Stimulated activated CD8-positive, alpha-beta memory T cell treated with anti-CD3 and anti-CD28 coated beads, Interleukin-7, amount 100 ng/mL, for 1 hour (primary cell): ENCODE measurements at places on chromosomes 2 and 18.

- DNase-seq: no peak
Observed at GRCh38 chr2:233061591-233062450, 1.7 kb downstream of the INPP5D start.

DNA sequence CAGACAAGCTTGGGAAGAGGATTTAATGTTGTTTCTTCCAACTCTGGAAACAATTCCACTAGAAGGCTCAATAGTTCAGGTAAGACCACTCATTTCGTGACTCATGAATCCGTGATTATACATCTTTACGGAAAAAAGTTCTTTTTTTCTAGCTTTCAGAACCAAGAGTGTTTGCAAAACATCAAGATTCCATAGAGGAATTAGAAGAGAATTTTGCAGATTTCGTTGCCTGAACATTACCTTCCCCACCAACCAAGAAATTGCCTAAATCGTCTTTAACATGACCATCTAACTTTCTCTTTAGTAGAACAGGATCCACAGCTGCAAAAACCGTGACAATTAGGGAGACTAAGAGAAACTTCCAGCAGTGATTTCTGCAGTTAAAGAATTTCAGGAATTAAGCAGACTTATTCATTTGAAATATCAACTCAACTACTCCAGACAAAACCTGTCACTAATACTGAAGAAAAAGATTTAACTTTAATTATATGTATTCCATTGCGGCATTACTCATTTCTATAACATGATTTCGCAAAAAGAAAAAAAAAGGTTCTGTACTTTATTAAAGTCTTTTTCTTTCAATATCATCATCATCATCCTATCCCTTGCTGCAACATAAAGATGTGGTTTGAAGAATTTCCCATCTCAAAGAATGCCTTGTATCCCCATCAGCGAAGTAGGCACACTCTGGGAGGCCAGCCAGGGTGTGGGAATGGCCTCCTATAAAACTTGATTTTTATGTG, 1.9 kb upstream of the NAB1 start:
- DNase-seq: no peak

- no peak for DNase-seq
Observed at GRCh38 chr18:55699233-55699765, 111.3 kb upstream of the TCF4 start.

DNA sequence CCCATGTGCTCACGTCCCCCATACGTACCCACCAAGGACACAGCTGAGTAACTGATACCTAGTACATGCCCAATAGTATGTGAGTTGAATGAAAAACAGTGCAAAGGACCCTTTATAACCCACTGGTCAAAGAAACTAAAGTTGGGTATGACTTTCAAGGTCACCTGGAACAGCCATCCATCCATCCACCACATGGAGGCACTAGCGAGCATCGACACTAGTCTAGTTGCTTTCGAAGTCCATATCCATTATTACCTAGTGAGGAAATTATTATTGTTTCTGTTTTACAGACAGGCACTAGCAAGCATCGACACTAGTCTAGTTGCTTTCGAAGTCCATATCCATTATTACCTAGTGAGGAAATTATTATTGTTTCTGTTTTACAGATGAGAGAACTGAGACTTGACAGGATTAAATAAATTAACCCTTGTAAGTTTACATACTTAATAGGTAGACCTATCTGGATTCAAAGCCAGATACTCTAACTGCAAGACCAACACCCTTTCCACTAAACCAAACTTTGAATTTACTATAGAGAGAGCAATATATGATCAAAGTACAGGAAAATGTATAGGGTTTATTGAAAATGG, 233.7 kb downstream of the METTL4 start:
- peak; percentile 5 for DNase-seq

DNA sequence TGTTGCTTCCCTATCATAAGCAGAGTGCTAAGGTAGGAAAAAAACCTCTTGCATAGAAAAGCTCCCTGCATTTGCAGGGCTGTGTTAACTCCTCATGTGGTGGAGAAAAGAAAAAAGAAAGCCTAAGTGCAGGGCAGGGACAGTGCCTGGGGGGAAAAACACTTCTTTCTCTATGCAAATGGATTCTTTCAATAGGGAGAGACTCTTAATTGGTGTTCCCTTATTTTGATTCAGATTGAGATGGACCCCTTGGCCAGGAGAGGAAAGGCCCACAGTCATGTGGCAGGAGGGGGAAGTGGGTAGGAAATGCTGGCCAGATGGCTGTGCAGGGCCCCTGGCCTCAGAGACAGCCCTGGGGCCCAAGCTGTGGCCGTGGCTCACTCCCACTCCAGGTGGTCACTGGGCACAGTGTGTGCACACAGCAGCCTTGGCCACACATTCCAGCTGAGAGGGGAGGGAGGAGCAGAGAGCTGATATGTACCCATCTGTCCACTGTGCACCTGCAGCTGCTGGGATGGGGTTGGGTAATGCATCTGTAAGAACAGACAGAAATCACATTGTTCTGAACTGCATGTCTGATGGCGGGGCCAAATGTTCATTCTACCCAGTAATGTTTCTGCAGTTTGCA, 410.4 kb downstream of the DSC3 start:
- DNase-seq: no peak

- DNase-seq: no peak
Observed at GRCh38 chr2:183678908-183679307, 554.7 kb downstream of the NUP35 start.

DNA sequence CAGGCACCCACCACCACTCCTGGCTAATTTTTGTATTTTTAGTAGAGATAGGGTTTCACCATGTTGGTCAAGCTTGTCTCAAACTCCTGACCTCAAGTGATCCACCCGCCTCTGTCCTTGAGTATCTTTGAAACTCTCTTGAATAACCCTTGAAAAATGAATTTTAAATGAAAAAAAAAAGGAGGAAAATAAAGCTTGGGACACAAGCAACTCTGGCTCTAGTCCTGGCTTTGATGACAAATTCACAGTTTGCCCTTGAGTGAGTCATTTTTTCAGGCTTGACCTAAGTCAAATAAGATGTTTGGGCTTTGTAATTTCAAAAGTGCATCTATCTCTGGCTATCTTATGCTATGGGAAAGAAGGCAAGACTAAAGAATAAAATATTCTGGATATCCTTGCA, 79.0 kb upstream of the TRIB2 start:
- no peak for DNase-seq

- DNase-seq: no peak
Observed at GRCh38 chr2:239131521-239131920, 269.3 kb downstream of the HDAC4 start.

- DNase-seq: no peak
Observed at GRCh38 chr2:196925768-196926561, 542 bp downstream of the PGAP1 start.

- DNase-seq: no peak
Observed at GRCh38 chr2:208490492-208490891, 83.9 kb downstream of the PTH2R start.

- no peak for DNase-seq
Observed at GRCh38 chr2:181570833-181571661, 85.9 kb downstream of the CERKL start.
